Hepatocyte (in vitro differentiated cells): ENCODE measurements at places on chromosomes 1 and 21. TPM values are rescaled to one million over a fixed set of nuclear protein-coding genes. Genes with fewer than 3 reads are reported as not detected.
A peak's percentile ranks its signal among the peaks of the same experiment; 100 is the strongest.

S100A16 gene
- total RNA-seq = 103 and 129 TPM in 2 replicates

EPHB2 gene
- total RNA-seq = 11.9 and 18.3 TPM in 2 replicates

CDC7 gene
- total RNA-seq = 5.9 and 8.0 TPM in 2 replicates

C1orf115 gene
- total RNA-seq = 46.4 and 49.2 TPM in 2 replicates

OR10J1 gene
- not detected in 2 replicates for total RNA-seq

GNG5 gene
- total RNA-seq = 131 and 145 TPM in 2 replicates

TBX19 gene
- 0.57 and 1.2 TPM in 2 replicates for total RNA-seq

- peak within 1 kb of the TSS; percentile 86 for H3K4me3 ChIP-seq
- H3K27me3 ChIP-seq = no peaks in the 10 kb centered on the region
- H3K36me3 ChIP-seq = no peaks in the 10 kb centered on the region
- peak within 1 kb of the TSS; percentile 94 for H3K27ac ChIP-seq
- DNase-seq = peak; percentile 87
- peaks cover 24% of the 10 kb centered on the region for H3K4me1 ChIP-seq
These were observed at the start of gene DDAH1 for GRCh38 chr1:85465099-85465785. DDAH1 (minus strand) TSS chr1:85465159; CDS start chr1:85465045, 114 bp downstream.

DNA sequence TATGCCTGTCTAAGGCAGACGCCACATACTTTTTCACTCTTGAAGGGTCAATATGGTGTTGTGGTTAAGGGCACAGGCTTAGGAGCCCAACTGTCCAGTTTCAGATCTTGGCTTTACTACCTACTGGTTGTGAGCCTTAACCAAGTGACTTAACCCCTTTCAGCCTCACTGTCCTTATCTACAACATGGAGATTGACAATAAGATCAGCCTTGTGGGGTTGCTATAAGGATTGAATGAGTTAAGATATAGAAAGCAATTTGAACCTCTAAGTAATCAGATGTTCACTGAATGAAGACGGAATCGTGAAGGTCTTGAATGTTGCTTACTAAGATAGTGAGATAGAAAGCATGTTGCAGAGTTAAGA, 121.3 kb upstream of the JUN start:
- no peaks in the 10 kb centered on the region for H3K27me3 ChIP-seq
- DNase-seq = no peak
- H3K4me3 ChIP-seq = no peak overlapping the region
- H3K27ac ChIP-seq = no peak overlapping the region
- H3K36me3 ChIP-seq = no peaks in the 10 kb centered on the region

DNA sequence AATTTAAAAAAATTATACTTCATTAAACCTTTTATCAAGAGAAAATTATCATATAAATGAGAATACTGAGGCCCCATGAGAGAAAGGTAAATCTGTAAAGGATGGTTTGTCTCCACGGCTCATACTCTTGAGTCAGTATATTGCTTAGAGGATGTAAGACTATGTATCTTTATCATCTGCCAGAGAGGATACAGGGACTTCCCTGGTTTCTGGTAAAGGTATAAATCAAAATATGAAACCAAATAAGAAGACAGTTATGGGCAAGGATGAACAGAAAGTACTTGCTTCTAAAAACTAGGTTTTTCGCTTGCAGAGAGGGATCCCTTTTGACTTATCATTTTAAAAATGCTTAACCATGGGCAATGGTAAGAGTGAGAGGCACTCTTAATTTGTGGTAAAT, 112.4 kb downstream of the POU2F1 start:
- H3K27me3 ChIP-seq = no peaks in the 10 kb centered on the region
- no peaks in the 10 kb centered on the region for H3K36me3 ChIP-seq
- peaks cover 7% of the 10 kb centered on the region for H3K4me1 ChIP-seq
- no peak overlapping the region for H3K4me3 ChIP-seq

DNA sequence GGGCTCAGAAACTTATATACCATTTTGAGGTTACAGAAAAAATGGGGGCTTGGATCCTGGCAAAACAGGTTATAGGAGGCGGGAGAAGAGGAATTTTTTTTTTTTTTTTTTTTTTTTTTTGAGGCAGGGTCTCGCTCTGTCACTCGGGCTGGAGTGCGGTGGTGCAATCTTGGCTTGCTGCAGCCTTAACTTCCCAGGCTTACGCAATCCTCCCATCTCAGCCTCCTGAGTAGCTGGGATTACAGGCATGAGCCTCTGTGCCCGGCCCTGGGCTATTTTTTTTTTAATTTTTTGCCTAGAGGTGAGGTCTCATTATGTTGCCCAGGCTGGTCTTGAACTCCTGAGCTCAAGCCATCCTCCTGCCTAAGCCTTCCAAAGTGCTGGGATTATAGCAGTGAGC, 24.7 kb downstream of the MROH7 start:
- no peak overlapping the region for H3K27ac ChIP-seq
- no peaks in the 10 kb centered on the region for H3K27me3 ChIP-seq
- H3K36me3 ChIP-seq = no peaks in the 10 kb centered on the region
- DNase-seq = no peak

DNA sequence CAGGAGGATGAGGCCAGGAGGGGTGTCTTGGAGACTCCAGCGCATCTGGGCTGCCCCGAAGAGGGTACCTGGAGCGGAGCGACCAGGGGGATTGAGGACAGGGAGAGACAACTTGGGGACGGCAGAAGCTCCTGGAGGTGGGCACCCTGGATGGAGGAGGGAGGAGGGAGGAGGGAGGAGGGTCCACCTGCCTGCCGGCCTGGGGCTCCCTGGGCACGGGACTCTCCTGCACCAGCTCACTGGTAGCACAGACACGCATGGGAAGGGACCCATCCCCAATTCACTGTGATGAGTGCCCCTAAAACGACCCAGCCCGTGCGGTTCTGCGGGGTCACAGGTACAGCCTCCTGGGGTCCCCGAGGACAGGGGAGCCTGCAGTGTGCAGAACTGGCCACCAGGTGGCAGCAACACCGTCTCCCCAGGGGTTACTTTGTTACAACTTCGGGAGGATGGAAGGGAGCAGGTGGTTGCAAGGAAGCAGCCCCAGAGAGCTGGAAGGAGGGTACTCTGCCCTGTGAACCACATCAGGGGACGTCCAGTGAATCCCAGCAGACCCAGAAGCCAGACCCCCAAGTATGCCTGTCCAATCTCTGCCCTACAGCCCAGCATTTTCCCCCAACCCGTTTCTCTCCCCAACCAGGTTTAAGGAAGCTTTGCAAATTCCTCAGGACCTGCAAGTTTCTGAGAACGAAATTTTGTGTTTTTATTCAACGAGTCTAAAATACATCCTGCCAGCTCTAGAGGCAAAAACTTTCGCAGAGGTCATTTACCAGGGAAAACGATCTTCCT, 482.4 kb downstream of the NPHP4 start:
- H3K4me3 ChIP-seq = no peak overlapping the region
- DNase-seq = peak; percentile 78
- no peaks in the 10 kb centered on the region for H3K36me3 ChIP-seq
- H3K27ac ChIP-seq = no peak overlapping the region

DNA sequence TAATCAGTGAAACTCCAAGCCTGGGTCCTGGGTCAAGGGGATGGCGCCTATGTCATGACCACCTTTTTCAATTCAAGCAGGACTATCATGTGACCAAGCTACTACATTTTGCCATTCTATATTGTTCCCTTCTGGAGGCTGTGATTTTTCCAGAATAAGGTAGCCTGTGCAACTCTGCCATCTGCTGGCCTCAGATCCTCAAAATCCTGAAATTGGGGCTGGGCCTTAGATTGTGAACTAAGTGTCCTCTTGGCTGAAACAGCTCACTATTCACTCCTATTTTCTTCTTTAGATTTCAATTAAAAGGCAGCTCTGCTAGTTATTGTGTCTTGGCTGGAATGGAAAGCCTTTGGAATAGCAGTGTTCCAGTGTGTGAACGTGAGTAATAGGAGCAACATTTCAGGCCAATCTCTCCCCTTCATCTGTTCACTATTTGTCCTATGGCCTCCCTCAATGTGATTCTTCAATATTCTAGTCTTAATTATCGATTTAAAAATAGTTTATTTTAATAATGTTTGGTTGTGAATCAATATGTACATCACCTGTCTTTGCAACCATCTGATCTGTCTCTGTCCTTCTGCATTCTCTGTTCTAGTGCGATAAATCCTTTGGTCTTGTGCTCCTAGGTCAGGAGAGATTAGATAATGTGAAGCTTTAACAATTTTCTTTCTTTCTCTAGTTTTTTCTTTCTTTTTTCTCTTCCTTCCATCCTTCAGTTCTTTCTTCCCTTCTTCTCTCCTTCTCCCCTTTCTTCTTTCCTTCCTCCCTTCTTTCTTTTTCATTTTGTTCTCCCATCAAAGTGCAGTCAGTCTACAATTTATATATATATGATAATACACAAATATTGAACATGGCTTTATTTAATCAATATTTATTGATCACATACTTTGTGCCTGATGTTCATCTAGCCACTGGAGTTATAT, 69.8 kb downstream of the CR1 start:
- H3K4me3 ChIP-seq = no peak overlapping the region
- H3K4me1 ChIP-seq = no peaks in the 10 kb centered on the region
- no peaks in the 10 kb centered on the region for H3K27me3 ChIP-seq
- no peaks in the 10 kb centered on the region for H3K36me3 ChIP-seq

DNA sequence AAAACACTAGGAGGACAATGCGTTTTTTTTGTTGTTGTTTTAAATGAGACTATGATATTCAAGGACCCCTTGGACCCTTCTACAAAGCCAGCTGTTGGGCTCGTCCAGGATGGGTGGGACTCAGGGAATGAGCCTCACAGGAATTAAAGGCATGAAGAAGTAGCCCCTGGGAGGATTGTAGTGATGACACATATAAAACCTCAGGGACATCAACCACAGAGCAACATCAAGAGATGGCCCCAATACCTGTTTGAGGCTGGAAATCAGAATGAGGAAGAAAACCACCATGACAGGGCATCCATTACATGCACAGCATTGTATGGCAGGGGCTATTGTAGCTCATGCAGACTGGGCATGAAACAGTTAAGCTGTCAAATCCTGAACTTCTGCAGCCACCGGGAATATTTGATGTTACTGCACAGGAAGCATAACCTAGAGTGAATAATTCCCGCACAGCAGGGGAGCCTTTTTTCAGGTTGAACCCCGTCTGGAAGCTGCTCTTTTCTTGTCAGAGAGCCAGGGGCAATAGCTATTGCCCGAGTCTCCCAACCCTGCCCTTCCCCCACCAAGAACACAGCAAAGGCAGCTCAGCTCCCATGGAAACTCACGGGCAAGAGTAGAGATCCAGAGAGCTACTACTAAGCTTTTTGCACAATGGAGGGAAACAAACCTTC, 140.2 kb upstream of the FGGY start:
- H3K4me3 ChIP-seq = no peak overlapping the region
- peak overlapping the region; percentile 29 for H3K27ac ChIP-seq
- no peaks in the 10 kb centered on the region for H3K27me3 ChIP-seq
- H3K36me3 ChIP-seq = no peaks in the 10 kb centered on the region

- peak overlapping the region; percentile 41 for H3K27ac ChIP-seq
- H3K27me3 ChIP-seq = no peaks in the 10 kb centered on the region
- no peaks in the 10 kb centered on the region for H3K36me3 ChIP-seq
- H3K4me1 ChIP-seq = peaks cover 12% of the 10 kb centered on the region
These were observed 2.6 kb downstream of the TEDDM1 start for GRCh38 chr1:182397653-182398393.

DNA sequence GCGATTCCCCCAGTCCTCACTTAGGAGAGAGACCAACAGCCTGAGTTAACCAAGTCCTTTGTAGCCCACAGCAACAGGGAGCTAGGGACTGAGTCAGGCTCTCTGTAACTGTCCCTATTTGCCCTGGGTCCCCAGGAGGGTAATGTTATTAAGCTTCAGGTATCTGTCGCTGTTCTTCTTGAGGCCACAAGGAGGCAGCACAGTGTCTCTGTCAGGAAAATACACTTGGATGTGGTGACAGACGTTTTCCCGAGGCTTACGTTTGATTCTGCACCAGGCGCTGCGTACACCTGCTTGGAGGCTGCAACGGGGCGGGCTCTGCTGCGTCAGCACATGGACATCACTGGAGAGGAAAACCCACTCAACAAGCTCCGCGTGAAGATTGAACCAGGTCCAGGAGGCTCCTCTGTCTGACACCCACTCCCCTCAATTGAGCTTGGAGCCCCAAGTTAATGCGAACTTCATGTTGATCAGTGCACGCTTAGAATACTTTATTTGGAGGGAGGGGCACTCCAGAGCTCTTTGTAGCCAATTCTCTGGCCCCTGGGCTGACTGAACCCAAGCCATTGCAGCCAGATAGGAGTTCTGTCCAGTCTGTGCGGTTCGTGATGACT, 10.7 kb upstream of the ELF3 start:
- H3K27me3 ChIP-seq = no peaks in the 10 kb centered on the region
- H3K36me3 ChIP-seq = no peaks in the 10 kb centered on the region
- H3K4me1 ChIP-seq = no peaks in the 10 kb centered on the region
- peak; percentile 80 for DNase-seq

- H3K4me1 ChIP-seq = no peaks in the 10 kb centered on the region
- H3K4me3 ChIP-seq = no peak overlapping the region
- H3K36me3 ChIP-seq = no peaks in the 10 kb centered on the region
These were observed 140.4 kb downstream of the S1PR1 start for GRCh38 chr1:101377084-101377835.

- H3K4me3 ChIP-seq = no peak overlapping the region
- DNase-seq = peak; percentile 72
- H3K36me3 ChIP-seq = no peaks in the 10 kb centered on the region
- peaks cover 12% of the 10 kb centered on the region for H3K4me1 ChIP-seq
- H3K27me3 ChIP-seq = no peaks in the 10 kb centered on the region
These were observed 15.6 kb downstream of the RUNX3 start for GRCh38 chr1:24914226-24915069.

DNA sequence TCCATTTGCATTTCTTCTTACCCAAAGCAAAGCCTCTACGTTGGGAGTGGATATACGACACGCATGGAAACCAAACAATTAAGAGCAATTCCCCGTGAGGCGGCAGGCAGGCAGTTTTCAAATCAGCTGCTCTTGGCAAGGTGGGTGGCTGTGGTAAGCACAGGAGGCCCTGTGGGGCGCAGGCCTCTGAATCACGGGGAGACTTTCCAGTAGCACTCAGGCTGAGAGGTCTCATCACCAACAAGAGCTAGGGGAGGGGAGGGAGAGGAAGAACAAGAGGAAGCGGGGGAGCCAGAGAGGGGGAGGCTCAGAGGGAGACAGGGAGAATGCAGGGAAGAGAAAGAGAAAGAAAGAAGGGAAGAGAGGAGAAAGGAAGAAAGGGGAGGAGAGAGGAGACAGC, 56.4 kb downstream of the MT1HL1 start:
- no peaks in the 10 kb centered on the region for H3K36me3 ChIP-seq
- H3K4me1 ChIP-seq = peaks cover 3% of the 10 kb centered on the region
- no peak overlapping the region for H3K4me3 ChIP-seq
- no peak for DNase-seq
- H3K27me3 ChIP-seq = no peaks in the 10 kb centered on the region

GRCh38 chr1:69294171-69294570, 273.6 kb upstream of the LRRC7 start:
- no peaks in the 10 kb centered on the region for H3K27me3 ChIP-seq
- no peaks in the 10 kb centered on the region for H3K4me1 ChIP-seq
- no peak for DNase-seq
- no peak overlapping the region for H3K27ac ChIP-seq

GRCh38 chr1:45843474-45843905, 40.1 kb downstream of the MAST2 start:
- no peaks in the 10 kb centered on the region for H3K36me3 ChIP-seq
- no peak for DNase-seq
- H3K27ac ChIP-seq = no peak overlapping the region
- H3K4me3 ChIP-seq = no peak overlapping the region
- no peaks in the 10 kb centered on the region for H3K4me1 ChIP-seq
- H3K27me3 ChIP-seq = no peaks in the 10 kb centered on the region

GRCh38 chr1:38859561-38860453, at the start of gene RRAGC:
RRAGC (minus strand) TSS chr1:38859772; CDS start chr1:38859646, 126 bp downstream.
- H3K4me3 ChIP-seq = peak within 1 kb of the TSS; percentile 77
- peaks cover 23% of the 10 kb centered on the region for H3K4me1 ChIP-seq
- DNase-seq = peak; percentile 99
- no peaks in the 10 kb centered on the region for H3K36me3 ChIP-seq
- H3K27ac ChIP-seq = peak within 1 kb of the TSS; percentile 91
